Thyroid gland (tissue), 4 donors: ENCODE measurements at places on chromosomes 3 and 15. TPM values are rescaled to one million over a fixed set of nuclear protein-coding genes. Genes with fewer than 3 reads are reported as not detected.

GRCh38 chr15:57827021-57827420, 120.5 kb downstream of the POLR2M start:
- DNase-seq = no peak
- H3K4me1 ChIP-seq = no peaks in the 10 kb centered on the region
- no peaks in the 10 kb centered on the region for H3K36me3 ChIP-seq
- H3K27ac ChIP-seq = no peak overlapping the region
- no peaks in the 10 kb centered on the region for H3K27me3 ChIP-seq
- H3K4me3 ChIP-seq = no peak overlapping the region

DNA sequence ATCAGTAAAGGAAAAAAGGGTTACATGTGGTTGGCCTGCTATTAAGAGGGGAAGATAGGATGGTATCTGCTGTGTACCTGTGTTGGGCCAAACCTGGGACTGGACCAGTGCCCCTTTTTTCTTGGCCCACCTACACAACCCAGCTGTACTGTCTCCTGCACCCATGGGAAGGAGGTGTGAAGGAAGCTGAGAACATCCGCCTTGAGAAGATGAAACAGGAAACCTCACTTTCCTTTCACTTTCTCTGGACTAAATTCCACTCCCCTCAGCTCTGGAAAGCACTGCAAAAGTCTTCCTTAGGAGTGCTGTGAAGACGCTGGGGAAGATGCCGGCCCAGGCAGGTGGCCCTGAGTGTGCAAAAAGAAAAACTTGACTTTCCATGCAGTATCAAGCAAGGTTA, 37.6 kb downstream of the LRRN1 start:
- no peaks in the 10 kb centered on the region for H3K27me3 ChIP-seq
- H3K36me3 ChIP-seq = no peaks in the 10 kb centered on the region
- H3K27ac ChIP-seq = no peak overlapping the region
- no peaks in the 10 kb centered on the region for H3K4me1 ChIP-seq
- H3K4me3 ChIP-seq = no peak overlapping the region
- no peak for DNase-seq

GRCh38 chr15:49154799-49155109, 645 bp downstream of the COPS2 start:
- peak overlapping the region; percentile 80 for H3K27ac ChIP-seq
- peaks cover 16% of the 10 kb centered on the region for H3K4me1 ChIP-seq
- no peaks in the 10 kb centered on the region for H3K36me3 ChIP-seq
- H3K27me3 ChIP-seq = no peaks in the 10 kb centered on the region

DNA sequence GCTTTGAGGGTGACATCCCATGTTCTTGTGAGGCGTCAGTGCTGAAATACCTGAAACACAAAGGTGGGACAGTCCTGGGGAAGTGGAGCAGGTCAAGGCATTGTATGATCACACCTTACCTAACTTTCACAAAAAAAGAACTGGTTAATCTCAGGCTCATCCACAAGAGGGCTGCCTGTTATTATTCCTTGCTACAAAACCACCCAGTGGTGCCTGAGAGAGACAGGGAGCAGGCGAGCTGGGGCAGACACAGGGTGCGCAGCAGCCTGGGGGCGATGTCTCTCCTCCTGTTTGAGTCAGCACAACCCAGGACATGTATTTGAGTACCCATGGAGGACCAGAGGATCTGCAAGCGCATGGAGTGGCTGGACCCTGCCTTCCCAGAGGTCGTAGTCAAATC, 316.8 kb upstream of the ATP10A start:
- DNase-seq = no peak
- H3K27me3 ChIP-seq = no peaks in the 10 kb centered on the region
- no peaks in the 10 kb centered on the region for H3K4me1 ChIP-seq
- no peak overlapping the region for H3K4me3 ChIP-seq
- H3K27ac ChIP-seq = no peak overlapping the region
- no peaks in the 10 kb centered on the region for H3K36me3 ChIP-seq

- DNase-seq = no peak
- no peaks in the 10 kb centered on the region for H3K4me1 ChIP-seq
- no peaks in the 10 kb centered on the region for H3K27me3 ChIP-seq
- H3K4me3 ChIP-seq = no peak overlapping the region
- H3K36me3 ChIP-seq = no peaks in the 10 kb centered on the region
Observed at GRCh38 chr15:95468820-95469219, 861.7 kb upstream of the NR2F2 start.

DNA sequence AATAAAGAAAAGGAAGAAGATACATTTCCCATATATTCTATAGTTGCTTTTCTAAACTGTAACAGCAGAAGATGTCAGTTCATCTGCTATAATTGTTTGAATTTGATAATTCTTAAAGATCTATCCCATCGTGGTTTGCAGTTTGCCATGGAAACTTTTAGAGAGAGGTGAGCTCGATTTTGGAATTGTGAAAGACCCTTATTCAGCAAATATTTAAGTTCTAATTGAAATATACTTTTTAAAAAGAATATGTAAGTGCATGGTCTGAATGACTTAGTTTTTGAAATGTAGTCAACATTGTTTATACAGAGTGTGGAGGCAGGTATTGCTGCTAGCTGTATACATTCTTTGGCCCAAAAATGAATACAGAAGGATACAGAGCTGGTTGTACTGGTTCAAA, 127.7 kb downstream of the PDE8A start:
- DNase-seq = no peak
- no peaks in the 10 kb centered on the region for H3K36me3 ChIP-seq
- H3K27me3 ChIP-seq = no peaks in the 10 kb centered on the region
- no peak overlapping the region for H3K4me3 ChIP-seq
- no peak overlapping the region for H3K27ac ChIP-seq

DNA sequence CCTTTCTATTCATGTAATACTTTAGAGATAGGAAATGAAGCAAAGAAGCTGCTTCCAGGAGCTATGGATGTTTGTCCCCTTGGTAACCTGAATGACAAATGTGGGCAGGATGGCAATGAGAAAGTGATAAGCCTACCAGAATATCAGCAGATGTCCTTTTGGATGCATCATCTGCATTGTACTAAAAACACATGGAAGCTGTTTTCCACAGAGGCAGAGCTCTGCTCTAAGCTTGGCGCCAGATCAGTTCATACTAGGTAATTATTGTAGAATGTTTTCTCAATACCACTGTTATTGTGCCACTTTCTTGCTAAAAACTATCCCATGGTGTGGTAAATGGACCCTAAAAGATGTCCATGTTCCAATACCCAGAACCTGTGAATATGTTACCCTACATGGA, 100.2 kb downstream of the DTWD1 start:
- no peaks in the 10 kb centered on the region for H3K4me1 ChIP-seq
- no peak overlapping the region for H3K27ac ChIP-seq
- DNase-seq = no peak
- H3K4me3 ChIP-seq = no peak overlapping the region

- H3K4me1 ChIP-seq = peaks cover 3% of the 10 kb centered on the region
- DNase-seq = no peak
- H3K36me3 ChIP-seq = no peaks in the 10 kb centered on the region
- H3K4me3 ChIP-seq = no peak overlapping the region
- no peak overlapping the region for H3K27ac ChIP-seq
Observed at GRCh38 chr3:141643391-141643790, 94.7 kb upstream of the RNF7 start.

DNA sequence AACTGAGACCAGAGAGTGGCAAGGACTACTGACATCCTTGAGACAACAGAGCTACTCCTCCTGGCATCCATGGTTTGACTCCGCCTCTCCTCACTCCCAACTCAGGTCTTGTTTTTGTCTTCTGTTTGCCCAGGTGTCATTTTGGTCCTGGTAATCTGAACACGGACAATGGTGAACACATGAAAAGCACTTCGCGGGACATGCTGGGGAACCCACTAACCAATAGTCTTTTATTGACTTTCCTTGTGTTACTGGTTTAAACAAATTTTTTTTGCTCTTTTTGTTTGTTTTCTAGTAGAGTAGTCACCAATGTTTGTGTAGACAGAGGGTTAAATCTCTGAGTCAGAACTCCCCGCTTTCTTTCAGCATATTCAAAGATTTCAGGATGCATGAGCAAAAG, 38.4 kb downstream of the LARP6 start:
- no peaks in the 10 kb centered on the region for H3K36me3 ChIP-seq
- no peak overlapping the region for H3K4me3 ChIP-seq
- DNase-seq = no peak
- no peak overlapping the region for H3K27ac ChIP-seq
- no peaks in the 10 kb centered on the region for H3K27me3 ChIP-seq
- H3K4me1 ChIP-seq = peaks cover 19% of the 10 kb centered on the region

GRCh38 chr3:23193831-23194230, 9.3 kb upstream of the UBE2E2 start:
- no peak for DNase-seq
- no peaks in the 10 kb centered on the region for H3K27me3 ChIP-seq
- H3K27ac ChIP-seq = no peak overlapping the region
- H3K36me3 ChIP-seq = no peaks in the 10 kb centered on the region
- H3K4me1 ChIP-seq = no peaks in the 10 kb centered on the region

DNA sequence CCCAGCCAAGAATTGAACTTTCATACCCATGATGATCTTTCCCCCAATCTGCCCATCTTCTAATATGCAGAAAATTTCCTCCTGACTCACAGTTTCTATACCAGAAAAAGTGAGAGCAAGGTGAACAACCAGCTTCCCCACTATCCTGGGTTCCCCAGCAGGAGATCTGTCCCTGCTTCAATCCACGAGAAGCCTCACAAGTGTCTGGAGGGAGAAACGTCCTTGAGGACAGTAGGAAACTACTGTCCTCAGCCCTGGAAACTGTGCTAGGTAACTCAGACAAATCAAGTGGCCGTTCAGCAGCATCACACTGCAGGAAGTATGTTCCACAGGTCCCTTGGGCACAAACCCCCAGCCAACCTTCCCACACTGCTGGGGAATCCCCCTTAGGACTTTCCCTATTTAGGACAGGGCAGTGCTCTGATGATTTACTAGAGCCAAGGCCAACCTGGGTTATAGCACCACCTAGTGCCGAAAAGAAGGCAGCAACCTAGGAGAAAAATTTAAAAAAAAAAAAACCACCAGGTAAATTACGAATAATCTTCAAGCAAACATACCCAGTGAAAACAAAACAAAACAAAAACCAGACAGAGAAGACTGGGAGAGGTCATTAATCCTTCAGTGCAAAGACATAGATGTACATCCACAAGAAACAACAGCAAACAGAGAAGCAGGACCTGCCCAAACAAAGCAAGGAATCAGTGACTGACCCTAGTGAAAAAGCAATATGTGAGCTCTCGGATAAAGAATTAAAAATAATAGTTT, 36.0 kb downstream of the MORC1 start:
- H3K27me3 ChIP-seq = no peaks in the 10 kb centered on the region
- H3K4me1 ChIP-seq = no peaks in the 10 kb centered on the region
- H3K36me3 ChIP-seq = no peaks in the 10 kb centered on the region

DNA sequence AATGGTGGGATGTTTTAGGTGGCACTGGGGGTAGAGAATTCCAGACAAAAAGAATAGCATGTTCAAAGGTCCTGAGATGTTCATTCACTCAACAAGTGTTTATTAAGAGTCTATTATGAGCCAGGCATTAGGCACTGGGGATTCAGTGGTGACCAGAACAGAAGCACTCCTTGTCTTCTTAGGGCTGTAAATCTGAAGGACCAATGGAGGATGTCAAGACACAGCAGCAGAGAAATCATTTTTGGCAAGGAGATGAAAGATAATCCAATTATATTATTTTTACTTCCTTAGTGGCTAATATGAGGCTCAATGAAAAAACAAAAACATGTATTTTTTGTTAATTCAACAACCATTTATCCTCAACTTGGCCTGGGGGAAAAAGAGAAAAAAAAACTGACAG, 218.5 kb downstream of the SLC9A9 start:
- H3K27me3 ChIP-seq = no peaks in the 10 kb centered on the region
- no peak overlapping the region for H3K4me3 ChIP-seq
- DNase-seq = no peak
- no peaks in the 10 kb centered on the region for H3K36me3 ChIP-seq

DNA sequence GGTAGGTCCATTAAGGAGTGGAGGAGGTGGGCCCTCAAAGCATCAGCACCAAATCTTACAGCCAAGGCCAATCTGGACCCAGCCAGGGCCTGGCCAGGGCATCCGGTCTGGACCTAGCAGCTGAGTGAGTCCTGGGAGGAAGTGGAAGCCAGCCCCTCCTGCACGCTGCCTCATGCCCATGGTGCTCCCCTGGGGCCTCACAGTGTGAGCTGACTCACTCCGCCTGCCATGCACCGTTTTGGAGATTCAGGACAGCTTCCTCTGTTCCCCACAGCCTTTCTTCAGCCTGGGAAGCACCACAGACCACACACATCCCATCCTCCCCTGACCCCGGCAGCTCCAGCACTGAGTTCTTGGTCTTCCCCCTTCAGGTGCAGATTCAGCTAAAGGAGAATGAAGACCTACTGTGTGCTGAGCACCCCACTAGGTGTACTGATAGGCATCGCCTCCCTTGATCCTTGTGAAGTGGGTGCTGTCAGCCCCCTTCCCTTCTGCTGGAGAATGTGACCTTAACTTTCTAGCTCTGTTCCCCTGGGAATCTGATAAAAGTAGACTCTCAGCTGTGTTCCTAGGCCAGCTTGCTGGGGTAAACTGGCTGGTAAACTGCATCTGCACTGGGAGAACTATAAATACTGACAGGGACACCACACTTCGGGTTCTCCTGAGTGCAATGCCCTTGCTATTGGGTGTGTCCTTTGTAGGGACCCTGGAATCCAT, 36.8 kb upstream of the SEC13 start:
- no peaks in the 10 kb centered on the region for H3K27me3 ChIP-seq
- H3K27ac ChIP-seq = no peak overlapping the region
- DNase-seq = peak; percentile 8
- H3K4me3 ChIP-seq = no peak overlapping the region

DNA sequence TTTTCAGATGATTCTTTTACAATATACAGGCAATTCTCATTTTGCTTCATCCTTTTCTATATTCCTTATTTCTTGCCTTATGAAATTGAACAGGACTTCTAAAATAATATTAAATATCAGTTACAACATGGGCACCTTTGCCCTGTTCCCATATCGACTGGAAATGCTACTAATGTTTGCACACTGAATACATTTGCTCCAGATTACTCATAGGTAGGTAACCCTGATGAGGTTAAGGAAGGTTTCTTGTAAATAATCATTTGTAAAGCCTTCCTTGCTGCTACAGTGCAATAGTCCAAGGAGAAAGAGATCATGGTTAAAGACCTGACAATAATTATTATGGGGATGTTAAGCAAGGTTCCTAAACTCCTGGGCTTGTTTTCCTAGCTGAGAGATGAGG, 175.5 kb downstream of the ADAMTS17 start:
- H3K27me3 ChIP-seq = no peaks in the 10 kb centered on the region
- H3K4me1 ChIP-seq = peaks cover 6% of the 10 kb centered on the region
- H3K4me3 ChIP-seq = no peak overlapping the region
- DNase-seq = no peak
- no peaks in the 10 kb centered on the region for H3K36me3 ChIP-seq

DNA sequence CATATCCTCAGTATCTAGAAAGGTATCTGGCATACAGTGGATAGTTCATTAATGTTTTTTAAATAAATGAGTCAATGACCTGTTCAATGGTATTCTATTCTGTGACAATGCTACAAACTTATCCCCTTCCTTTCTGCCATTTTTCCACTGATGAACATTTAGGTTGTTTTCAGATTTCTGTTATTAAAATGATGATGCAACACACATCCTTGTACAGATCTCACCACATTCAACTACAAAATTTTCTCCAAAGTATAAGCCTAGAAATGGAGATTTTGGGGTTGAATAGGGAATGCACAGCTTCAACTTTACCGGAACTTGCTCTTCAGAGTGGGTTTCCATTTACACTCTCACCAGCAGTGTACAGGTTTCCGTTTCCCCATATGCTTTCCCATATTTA, 210.2 kb downstream of the ISL2 start:
- no peak overlapping the region for H3K4me3 ChIP-seq
- no peak overlapping the region for H3K27ac ChIP-seq
- no peaks in the 10 kb centered on the region for H3K36me3 ChIP-seq
- no peaks in the 10 kb centered on the region for H3K4me1 ChIP-seq
- no peak for DNase-seq

The UBAP1L gene
- 8.1 TPM for total RNA-seq

The GABRA5 gene
- total RNA-seq = not detected

The ARPP19 gene
- total RNA-seq = 184 TPM

The CD200R1 gene
- 0.98 TPM for total RNA-seq

The OR5K1 gene
- total RNA-seq = not detected

The ZNF717 gene
- 15.2 TPM for total RNA-seq

The SCG5 gene
- 10.4 TPM for total RNA-seq

The C3orf22 gene
- total RNA-seq = not detected
